Kidney (tissue), 22 donors: ENCODE measurements at places on chromosomes 12 and 14. TPM values are rescaled to one million over a fixed set of nuclear protein-coding genes. Genes with fewer than 3 reads are reported as not detected.

GRCh38 chr12:53078425-53079225 lies 565 bp downstream of the SPRYD3 start:
- H3K4me1 ChIP-seq, result peaks cover 4% of the 10 kb centered on the region
- DNase-seq, result peak; percentile 58
- peak overlapping the region; percentile 92 for H3K27ac ChIP-seq
- H3K27me3 ChIP-seq, result no peaks in the 10 kb centered on the region
- H3K4me3 ChIP-seq, result peak overlapping the region; percentile 40

DNA sequence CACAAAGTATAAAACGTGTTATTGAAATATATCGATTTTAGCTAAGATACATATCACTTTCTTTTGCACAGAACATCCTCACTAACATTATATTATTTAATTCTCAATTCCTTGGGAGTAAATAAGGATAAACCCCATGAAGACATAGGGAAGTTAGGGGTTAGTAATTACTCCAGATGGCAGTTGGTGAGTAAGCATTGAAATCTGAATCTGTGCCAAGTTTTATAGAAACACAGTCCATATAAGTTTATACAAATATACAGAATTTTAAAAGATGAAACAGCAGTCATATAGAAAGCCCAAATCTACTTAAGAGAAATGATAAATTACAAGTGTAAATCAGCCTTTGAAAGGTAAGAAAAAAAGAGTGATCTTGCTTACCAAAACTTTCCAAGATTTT lies 200.4 kb upstream of the SYT10 start:
- H3K36me3 ChIP-seq, result no peaks in the 10 kb centered on the region
- DNase-seq, result no peak
- no peak overlapping the region for H3K4me3 ChIP-seq

DNA sequence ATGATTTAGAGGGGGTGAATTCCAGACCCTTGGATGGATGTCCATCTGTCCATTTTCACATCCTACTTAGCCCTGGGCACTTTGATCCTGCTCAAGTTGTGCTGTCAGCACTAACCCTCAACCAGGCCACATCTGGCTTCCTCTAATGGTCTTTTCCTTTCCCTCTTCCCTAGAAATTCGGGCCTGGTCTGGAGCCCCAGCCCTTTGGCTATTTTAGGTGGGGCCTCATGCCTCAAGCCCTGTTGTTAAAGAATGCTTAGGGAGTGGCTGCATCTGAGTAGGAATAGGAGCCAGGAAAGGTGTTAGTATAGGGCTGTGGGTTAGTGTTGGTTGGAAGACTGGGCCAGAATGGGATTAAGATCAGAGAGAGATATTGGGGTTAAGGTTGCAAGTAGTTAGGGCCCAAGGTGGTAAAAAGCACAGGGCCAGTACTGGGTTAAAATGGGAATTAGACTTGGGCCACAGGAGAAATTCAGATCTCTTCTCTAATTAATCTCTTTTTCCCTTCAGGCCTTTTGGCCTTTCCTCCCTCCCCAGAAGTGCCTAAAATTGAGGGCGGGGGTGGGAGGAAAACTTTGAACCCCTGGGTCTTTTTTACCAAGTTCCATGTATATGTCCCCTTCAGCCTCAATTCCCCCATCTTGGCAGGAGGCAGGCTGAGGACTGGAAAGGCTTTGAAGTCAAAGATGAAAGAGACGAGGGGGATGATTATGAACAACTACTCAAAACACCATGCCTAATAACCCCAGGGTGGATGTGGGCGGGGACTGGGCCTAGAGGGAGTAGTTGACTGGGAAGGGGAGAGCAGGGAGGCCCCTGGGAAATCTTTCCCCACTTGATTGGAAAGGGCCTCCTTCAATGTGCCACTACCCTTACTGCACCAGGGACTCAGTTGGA lies 4.0 kb upstream of the ZNF385A start:
- H3K4me1 ChIP-seq, result no peaks in the 10 kb centered on the region
- no peaks in the 10 kb centered on the region for H3K36me3 ChIP-seq
- H3K27me3 ChIP-seq, result no peaks in the 10 kb centered on the region
- DNase-seq, result no peak
- peak overlapping the region; percentile 47 for H3K27ac ChIP-seq

DNA sequence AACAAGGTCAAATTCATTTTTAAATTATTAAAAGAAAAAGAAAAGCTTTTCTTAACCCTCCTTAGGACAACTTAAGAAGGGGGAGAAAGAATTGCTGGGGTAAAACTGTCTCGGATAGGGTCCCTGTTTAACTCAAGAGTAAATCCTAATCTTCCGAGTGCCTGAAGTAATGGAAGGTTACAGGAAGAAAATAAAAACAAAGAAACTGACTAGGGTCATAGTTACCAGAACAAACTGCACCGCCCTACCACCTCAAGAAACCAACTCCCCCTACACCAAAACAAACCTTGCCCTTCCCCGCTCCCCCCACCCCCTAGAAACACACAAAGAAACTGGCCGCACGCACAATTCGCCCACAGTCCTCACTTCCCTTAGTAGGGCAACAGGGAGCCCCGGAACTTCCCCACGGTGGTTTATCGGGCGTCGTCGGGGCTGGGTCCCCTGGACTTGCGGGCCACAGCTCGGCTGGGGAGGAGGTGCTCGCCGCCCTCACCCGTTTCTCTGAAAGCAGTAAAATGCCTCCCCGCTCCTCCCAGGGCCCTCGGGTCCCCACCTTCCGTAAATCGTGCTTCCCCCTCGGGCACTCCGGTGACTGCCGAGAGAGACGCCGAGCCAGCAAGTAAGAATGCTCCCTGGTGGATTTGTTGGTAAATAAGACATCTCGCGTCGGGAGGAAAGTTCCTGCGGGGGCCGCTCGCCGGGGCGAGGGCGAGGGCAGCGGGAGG lies 2.4 kb downstream of the SINHCAF start:
- peak; percentile 69 for DNase-seq
- H3K4me3 ChIP-seq, result peak overlapping the region; percentile 68
- H3K27ac ChIP-seq, result peak overlapping the region; percentile 92
- peaks cover 14% of the 10 kb centered on the region for H3K4me1 ChIP-seq

DNA sequence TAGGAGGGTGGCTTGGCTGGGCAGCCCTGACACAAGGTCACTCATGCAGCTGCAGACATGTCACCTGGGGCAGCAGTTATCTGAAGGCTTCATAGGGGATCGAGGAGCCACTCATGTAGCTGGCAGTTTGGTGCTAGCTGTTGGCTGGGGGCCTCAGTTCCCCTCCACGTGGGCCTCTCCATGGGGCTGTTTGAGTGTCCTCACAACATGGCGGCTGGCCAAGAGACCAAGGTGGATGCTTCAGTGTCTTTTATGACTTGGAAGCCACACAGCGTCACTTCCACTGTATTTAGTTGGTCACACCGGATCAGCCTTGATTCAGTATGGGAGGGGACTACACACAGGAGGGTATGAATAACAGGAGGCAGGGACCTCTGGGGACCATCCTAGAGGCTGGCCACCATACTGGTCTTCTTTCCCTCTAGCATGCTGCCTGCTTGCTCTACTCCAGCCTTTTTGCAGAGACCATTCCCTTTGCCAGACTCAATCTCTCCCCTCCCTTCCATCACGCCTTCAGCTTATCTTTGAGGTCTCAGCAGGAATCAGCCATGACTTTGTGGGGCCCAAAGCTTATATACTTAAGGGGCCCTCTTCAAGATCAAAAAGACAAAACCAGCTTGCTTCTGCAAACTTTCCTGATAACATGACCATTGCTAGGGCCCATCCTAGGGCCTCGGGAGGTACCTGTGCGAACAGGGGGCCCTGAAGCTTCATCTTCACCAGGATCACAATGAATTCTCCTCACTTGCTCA lies 53.4 kb downstream of the RPH3A start:
- no peak for DNase-seq
- H3K36me3 ChIP-seq, result no peaks in the 10 kb centered on the region
- H3K27me3 ChIP-seq, result no peaks in the 10 kb centered on the region
- H3K4me3 ChIP-seq, result no peak overlapping the region

- no peaks in the 10 kb centered on the region for H3K4me1 ChIP-seq
- H3K27ac ChIP-seq, result no peak within 1 kb of the TSS
- DNase-seq, result peak; percentile 97
- H3K27me3 ChIP-seq, result no peaks in the 10 kb centered on the region
- H3K36me3 ChIP-seq, result no peaks in the 10 kb centered on the region
Measured at GRCh38 chr12:85036234-85036707, at the start of the genes LRRIQ1 and TSPAN19. Gene LRRIQ1 (plus strand): TSS chr12:85036351. CDS start chr12:85038177, 1,826 bp downstream. Gene TSPAN19 (minus strand): TSS chr12:85036277. CDS start chr12:85029946, 6,331 bp downstream.

- H3K27ac ChIP-seq, result no peak overlapping the region
- H3K4me1 ChIP-seq, result no peaks in the 10 kb centered on the region
- DNase-seq, result no peak
- H3K4me3 ChIP-seq, result no peak overlapping the region
Measured at GRCh38 chr14:58617619-58618018, 20.1 kb upstream of the DACT1 start.

DNA sequence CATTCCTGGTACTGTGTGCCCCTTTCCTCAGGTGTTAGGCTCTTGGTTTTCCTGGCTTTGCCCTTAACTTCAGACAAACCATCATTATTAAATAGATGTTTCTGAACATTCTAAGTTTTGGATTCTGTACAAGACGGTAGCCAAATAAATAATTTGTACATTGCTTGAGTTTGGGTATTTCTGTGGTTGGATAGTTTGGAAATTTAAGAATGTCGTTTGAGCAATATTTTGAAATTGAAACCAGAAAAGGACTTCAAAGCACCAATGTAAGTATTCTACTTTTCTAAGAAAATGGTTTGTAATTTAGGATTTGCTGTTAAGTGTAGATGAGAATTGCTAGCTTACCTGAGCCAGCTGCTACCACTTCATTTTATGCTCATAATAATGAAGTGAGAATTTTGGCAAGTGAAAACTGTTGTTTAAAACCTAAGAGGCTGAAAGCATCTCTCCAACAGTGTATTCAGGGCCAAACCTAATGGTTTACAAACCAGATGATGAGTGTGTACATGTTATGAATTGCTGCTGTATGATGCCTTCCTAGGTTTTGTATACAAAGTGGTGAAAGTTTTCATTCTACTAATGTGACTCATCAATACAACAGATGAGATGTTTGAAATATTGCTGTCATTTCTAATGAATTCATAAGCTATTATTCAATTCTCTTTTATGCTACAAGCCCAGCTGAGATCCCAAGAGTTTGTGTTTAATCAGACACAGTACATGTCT lies 181.5 kb upstream of the PRKD1 start:
- H3K4me1 ChIP-seq, result no peaks in the 10 kb centered on the region
- H3K4me3 ChIP-seq, result no peak overlapping the region
- no peaks in the 10 kb centered on the region for H3K27me3 ChIP-seq
- H3K27ac ChIP-seq, result no peak overlapping the region
- no peaks in the 10 kb centered on the region for H3K36me3 ChIP-seq

CLEC2A gene
- total RNA-seq, result not detected

METTL17 gene
- total RNA-seq, result 53.2 TPM

GDF11 gene
- total RNA-seq, result 6.2 TPM

FGD6 gene
- total RNA-seq, result 19.8 TPM

NR2C1 gene
- total RNA-seq, result 31.1 TPM

TSHR gene
- 0.98 TPM for total RNA-seq
